Fibroblast of lung (primary cell): ENCODE measurements at places on chromosomes 6 and 20. TPM values are rescaled to one million over a fixed set of nuclear protein-coding genes. Genes with fewer than 3 reads are reported as not detected.

Gene NKX2-2
- total RNA-seq = not detected in 2 replicates

Gene RAB23
- 50.8 and 68.0 TPM in 2 replicates for total RNA-seq

Gene RPS6KA2
- 109 and 116 TPM in 2 replicates for total RNA-seq

Gene HLA-DRB5
- total RNA-seq = not detected in 2 replicates

Gene KCNB1
- under 0.01 TPM in 2 replicates for total RNA-seq

Gene JPH2
- total RNA-seq = 0.51 and 0.66 TPM in 2 replicates

Gene PAX1
- total RNA-seq = not detected in 2 replicates

Gene EPHA7
- total RNA-seq = under 0.01 TPM in 1 of 2 replicates, not detected in the other

- DNase-seq = no peak
Observed at GRCh38 chr20:52193133-52193532, 1.6 kb upstream of the ZFP64 start.

DNA sequence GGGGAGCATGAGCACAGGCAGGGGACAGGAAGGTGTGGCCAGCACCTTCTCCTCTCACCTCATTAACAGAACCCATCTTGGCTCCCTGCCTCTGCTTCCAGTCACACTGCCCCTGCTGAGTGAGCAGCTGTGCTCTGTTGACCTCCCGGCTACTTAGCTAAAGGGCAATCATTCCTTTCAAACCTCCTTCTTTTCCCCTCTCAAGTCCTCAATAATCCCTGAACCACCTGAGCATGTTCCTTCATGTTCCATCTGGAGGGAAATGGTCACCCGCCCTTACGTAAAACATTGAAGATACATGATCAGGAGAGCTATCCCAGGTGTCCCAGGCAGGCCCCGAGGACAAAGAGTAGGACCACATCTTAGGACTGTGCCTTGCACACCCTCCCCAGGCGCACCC, 21.7 kb upstream of the MRPS10 start:
- DNase-seq = no peak

DNA sequence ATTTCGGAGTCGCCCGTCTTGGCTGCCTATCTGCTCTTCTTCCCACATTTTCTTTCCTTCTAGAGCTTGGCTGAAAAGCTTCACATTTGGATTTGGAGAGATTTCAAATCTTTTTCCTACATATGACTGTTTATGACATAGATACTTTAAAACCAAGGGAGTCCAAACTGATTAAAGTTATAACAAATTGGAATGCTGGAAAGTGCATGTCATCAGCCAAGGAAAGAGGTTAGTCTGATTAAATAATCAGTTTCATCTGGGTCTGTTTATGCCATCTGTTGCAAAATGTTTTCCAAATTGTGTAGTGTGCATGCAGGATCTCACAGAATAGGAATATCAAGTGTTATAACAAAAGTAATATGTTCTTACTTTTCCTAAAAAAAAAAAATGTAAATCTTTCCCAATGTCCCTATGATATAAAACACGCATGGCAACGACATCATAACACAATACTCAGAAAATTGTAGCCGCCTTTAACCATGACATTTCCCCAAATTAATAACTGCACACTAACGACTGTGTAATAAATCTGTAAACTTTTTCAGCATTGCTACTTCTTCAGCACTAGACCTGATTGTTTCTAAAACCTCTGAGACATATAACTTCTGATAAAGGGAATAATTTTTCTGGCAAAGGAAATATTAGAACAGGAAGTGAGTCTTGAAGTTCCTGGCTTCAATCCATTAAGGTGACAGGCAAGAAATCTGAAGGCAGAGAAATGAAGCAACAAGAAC, 230.2 kb upstream of the FOXQ1 start:
- no peak for DNase-seq

GRCh38 chr20:7410150-7410549, 530.1 kb downstream of the HAO1 start:
- DNase-seq = no peak

GRCh38 chr6:168348186-168348585, 28.6 kb upstream of the DACT2 start:
- no peak for DNase-seq

DNA sequence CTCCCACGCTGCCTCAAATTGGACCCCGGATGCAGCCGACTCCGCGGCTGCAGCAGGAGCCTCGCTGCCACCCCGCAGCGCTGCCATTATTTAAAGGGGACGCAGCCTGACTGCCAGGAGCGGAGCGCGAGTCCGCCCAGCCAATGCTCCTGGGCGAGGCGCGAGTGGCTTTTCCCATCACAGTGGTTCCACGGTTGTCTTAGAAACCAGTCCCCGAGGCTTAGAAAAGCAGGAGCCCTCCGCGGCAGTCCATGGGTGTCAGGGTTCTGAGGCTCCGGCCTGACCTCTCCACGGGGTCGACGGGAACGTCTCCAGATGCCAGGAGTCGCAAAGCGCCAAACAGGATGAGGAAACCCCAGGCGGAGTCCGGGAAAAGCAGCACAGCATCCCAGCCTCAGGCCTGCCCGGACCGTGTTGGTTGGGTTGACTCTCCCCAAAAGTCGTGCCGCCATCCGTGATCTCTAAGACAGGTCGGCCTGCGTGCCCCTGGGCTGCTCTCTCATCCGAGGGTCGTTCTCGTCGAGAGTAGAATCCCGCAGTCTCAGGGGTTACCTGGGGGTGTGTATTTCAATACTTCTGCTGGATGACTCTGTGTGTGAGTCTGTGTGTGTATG, 975.8 kb upstream of the DEFB115 start:
- DNase-seq = no peak

DNA sequence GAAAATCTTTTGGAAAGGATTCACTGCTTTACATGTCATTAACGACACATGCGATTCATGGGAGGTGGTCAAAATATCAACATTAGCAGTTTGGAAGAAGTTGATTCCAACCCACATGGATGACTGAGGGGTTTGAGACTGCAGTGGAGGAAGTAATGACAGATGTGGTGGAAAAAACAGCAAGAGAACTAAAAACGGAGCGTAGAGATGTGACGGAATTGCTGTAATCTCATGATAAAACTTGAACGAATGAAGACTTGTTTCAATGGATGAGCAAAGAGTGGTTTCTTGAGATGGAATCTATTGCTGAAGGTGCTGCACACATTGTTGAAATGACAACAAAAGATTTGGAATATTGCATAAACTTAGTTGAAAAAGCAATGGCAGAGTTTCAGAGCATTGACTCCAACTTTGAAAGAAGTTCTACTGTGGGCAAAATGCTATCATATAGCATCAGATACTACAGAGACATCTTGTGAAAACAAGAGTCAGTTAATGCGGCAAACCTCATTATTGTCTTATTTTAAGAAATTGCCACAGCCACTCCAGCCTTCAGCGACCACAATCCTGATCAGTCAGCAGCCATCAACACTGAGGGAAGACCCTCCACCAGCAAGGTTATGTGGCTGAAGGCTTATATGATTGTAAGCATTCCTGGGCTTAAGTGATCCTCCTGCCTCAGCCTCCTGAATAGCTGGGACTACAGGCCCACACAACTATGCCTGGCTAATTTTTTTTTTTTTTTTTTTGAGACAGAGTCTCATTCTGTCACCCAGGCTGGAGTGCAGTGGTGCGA, 19.2 kb downstream of the SRSF3 start:
- DNase-seq = no peak

DNA sequence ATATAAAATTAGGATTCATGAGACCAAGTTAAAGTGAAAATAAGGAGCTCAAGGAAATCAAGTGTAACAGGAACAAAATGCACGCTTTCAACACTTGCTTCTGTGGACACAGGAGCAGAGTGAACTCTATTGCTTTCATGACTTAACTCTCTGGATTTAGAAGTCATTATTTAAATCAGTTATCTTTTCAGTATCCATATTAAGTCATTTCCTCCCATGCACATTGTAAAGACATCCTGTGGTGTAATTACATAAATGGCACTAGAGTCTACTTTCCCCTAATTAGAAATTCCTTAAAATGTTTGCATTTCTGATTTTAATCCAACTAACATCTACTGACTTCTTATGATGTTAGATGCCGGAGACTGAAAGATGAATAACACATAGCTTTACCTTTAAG, 88.0 kb downstream of the INSM1 start:
- DNase-seq = no peak

DNA sequence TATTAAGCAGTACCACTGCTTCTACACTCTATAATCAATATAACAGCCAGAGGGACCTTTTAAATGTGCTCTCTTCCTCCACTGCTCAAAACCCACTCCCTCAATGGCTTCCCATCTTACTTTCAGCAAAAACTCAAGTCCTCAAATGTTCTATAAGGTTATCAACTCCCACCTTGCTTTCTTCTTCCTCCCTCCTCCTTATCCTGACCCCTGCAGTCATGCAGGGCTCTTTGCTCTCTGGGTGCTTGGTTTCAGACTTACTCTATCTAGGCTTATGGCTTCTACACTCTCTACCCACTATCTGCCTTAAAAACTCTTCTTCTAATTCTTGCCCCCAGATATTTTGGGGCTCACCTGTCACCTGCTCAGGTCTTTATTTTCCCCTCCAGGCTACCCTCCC, 5.3 kb downstream of the ARHGAP18 start:
- no peak for DNase-seq

- DNase-seq = no peak
Observed at GRCh38 chr20:4673371-4674001, 48.2 kb upstream of the PRND start.

DNA sequence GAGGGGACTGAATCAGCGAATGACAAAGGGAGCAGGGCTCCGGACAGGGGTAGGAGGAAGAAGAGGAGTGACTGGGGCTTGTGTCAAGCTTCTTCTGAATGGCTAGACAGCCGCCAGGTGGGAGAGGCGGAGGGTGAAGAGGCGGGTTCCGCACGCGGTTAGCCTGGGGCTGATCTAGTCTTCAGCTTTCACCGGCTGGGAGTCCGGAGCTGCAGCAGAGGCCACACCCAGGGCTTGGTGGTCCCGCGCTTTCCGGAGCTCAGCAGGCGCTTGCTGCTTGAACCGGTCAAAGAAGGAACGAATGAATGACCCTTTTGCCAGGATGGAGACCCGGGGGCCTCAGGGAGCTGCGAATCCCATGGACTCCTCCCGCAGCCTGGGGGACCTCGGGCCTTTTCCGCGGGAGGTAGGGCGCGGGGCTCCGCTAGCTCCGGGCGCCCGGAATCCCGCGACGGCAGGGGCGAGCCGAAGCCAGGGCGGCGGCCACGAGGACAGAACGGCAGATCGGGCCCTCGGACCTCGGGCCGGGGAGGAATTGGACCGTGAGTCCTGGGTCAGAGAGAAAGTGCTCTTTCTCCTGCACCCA, at the start of gene C6orf141:
Gene C6orf141, plus strand, starts transcription at position 177 of the 586 bp plus-strand sequence. Its CDS starts 125 bp downstream, at position 302.
- DNase-seq = no peak

DNA sequence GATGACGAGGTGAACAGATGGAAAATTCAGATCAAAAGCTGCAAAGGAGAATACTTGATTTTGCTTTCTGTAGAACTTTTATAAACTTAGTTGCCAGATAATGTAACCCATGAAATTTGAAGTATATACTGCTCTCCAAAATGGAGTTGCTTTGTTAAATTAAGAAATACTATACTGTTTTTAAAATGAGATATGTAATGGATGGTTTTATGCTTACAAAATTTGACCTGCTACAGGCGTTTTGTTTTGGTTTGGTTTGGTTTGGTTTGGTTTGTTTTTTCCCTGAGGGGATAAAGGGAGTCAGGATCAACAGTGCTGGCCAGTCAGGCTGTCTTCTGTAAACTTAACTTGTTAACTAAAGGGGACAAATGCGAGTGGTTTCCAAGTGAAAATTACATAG, 55.6 kb upstream of the KIF25 start:
- no peak for DNase-seq

- no peak for DNase-seq
Observed at GRCh38 chr20:19758133-19758500, at the start of gene RIN2. TSS of gene RIN2 (plus strand) at chr20:19758258. CDS start at chr20:19889602, 131,344 bp downstream.

GRCh38 chr6:166165558-166166313, 1.9 kb downstream of the TBXT start:
- DNase-seq = no peak
